ENCODE measurements at places on chromosomes 4 and X.
A peak's percentile ranks its signal among the peaks of the same experiment; 100 is the strongest.

- DNase-seq = no peak
Observed at GRCh38 chr4:173685165-173685830, 155.3 kb upstream of the HAND2 start.

- peak; percentile 18 for DNase-seq
Observed at GRCh38 chr4:3202836-3203820, 45.8 kb upstream of the MSANTD1 start.

- no peak for DNase-seq
Observed at GRCh38 chr4:38469410-38469809, 194.6 kb upstream of the KLF3 start.

- no peak for DNase-seq
Observed at GRCh38 chr4:25896776-25897539, 17.1 kb upstream of the SMIM20 start.

GRCh38 chrX:108397627-108398391 lies 40.4 kb downstream of the COL4A6 start:
- no peak for DNase-seq

GRCh38 chr4:165481053-165481835 lies 102.4 kb downstream of the CPE start:
- no peak for DNase-seq
